Stimulated activated CD4-positive, alpha-beta T cell treated with anti-CD3 and anti-CD28 coated beads, Interleukin-4, amount 100 ng/mL, for 4 hours (primary cell): ENCODE measurements at places on chromosomes 1 and 21.

- no peak for DNase-seq
Measured at GRCh38 chr1:186595969-186596368, 84.3 kb downstream of the PTGS2 start.

DNA sequence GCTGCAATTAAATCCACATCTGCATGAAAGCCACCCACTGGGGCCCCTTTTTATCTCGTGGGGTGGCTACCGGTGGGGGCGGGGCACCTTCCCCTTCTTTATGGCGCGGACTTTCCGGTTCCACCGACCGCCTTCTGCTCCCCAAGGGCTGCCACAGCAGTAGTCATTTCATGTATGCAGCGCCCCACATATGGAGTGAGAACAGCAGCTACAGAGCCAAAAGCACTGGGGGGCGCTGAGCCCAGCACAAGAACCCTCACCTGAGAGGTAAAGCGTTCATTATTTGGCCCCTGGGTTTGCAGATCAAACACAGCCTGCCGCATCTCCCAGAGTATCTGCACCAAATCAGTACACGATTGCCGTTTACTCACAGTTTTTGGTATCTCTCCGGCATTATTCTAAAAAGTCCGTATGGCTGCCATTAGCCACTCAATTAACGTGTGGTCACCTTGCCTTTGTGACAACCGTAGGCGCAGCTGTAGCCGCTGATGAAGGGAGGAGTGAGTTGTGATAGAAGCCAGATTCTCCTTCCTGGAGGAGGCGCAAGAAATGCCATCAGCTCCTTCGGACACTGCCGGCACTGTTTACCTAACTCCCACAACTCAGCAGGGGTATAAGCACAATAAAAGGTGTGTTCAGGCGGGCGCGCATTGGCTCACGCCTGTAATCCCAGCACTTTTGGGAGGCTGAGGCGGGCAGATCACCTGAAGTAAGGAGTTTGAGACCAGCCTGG lies 30.4 kb upstream of the CR2 start:
- DNase-seq, result no peak

DNA sequence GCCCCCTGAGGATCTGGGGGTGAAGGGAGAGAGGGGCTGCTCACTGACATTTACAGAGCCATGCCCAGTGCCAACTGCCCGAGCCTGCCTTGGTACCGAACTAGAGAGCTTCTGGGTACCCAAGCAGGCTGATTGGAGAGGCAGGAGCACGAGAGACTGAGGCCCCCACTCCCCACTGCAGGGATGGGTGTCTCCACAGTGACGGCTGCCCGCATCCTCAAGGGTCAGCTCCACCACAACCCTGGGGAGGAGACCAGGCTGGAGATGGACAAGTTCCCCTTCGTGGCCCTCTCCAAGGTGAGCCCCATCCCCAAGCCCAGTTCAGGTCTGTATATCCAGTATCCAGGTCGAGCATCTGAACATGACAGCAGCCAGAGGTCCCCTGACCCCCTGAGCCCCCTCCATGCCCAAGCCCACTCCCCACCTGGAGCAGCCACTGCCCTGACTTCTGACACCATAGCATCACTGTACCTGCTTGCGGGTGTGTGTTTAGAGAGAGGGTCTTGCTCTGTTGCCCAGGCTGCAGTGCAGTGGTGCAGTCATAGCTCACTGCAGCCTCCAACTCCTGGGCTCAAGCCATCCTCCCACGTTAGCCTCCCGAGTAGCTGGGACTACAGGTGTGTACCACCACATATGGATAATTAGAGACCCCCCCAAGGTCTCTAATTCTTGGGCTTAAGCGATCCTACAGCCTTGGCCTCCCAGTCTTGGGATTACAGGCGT lies 51.9 kb downstream of the ALPL start:
- DNase-seq, result no peak

DNA sequence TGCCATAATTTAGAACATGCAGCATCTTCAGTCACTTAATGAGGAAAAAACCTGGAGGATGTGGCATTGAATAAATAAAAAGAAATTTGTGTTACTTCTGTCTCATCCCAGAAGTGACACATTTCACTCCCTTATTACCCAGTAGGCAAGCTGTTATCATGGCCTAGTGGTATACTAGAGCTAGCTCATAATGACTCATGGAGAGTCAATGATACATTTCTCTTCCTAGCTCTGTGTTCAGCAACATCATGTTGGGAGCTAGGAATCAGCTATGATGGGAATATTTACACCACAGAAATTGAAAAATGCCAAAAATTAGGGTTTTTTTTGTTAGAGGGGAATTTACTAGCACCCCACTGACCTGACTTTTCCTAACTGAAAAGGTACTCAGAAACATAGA lies 182.7 kb downstream of the HMCN1 start:
- DNase-seq, result no peak

DNA sequence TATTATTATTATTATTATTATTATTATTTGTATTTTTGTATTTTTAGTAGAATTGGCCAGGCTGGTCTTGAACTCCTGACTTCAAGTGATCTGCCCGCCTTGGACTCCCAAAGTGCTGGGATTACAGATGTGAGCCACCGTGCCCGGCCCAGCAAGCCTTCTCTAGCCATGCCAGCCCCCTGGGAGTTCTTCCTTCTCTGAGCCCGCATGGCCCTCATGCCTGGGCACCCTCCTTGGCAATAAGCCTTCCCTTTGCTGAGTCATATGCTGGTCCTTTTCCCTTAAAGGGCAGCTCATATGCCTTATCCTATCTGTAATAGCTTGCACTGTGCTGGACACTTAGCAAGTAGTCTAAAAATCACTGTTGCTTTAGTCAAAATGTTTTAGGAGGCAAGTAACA lies 8.5 kb upstream of the NBL1 start:
- DNase-seq, result no peak

DNA sequence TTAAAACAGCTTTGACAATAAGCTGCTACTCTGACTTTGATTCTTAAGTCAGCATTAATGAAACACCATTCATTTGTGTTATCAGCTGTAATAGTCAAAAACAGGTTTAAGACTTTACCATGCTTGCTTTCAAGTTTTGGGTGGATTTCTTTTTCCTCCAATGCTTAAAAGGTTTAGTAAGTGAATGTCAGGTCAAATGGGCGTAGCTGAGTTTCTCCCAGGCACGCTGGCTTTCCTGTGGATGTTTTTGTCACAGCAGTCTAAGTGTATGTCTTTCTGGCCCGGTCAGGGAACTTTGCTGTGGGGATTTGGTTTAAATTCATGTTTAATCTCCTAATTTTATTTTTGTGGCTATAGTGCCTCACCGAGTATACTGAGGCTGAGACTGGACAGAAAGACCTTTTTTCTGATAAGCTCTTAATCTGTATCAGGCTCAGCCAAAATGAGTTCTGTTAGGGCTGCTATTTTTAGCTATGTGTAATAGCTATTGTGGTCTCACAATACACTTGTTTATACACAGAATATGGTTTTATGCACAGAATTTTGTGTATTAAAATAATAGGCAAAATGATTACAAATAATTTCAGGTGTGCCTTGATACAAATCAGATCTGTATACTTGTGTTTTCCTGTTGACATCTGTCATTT lies 292.8 kb downstream of the DISC1 start:
- no peak for DNase-seq

DNA sequence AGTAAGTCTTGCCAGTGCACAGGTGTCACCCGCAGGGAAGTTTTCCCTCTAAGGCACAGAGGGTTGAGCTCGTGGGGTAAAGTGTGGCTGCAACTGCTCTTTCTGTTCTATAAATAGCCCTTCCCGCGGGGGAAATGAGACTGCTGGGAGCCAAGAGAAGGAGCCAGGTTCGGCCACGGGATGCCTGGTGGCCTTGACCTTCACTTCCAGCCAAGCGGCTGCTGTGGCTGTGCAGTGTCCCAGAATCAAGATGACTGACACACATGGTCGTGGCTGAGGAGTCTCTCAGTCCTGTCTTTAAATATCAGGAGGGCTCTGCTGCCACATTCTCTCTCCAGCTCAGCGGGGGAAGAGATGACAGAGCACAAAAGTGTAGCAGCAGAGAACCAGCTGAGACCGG lies 154.1 kb upstream of the VAMP3 start:
- no peak for DNase-seq

GRCh38 chr1:109307274-109308021 lies 637 bp upstream of the MYBPHL start:
- no peak for DNase-seq

- no peak for DNase-seq
Measured at GRCh38 chr1:64248065-64248464, 44.6 kb downstream of the UBE2U start.

DNA sequence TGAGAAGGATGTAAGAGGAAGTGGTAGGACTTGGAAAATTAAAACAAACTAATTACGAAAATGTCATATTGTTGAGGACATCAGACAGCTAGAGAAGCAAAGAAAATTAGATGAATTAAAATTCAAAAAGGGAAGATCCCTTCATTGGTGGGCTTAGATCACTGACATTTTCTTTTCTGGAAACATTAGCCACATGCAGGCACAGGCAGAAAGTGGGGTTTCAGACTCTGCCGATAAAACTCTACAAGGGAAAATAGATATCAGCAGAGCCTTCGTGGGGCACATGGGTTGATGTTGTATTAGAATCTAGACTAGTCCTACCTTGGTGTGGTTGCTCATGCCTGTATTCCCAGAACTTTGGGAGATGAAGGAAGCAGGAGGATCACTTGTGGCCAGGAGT lies 12.4 kb upstream of the RGS1 start:
- no peak for DNase-seq

DNA sequence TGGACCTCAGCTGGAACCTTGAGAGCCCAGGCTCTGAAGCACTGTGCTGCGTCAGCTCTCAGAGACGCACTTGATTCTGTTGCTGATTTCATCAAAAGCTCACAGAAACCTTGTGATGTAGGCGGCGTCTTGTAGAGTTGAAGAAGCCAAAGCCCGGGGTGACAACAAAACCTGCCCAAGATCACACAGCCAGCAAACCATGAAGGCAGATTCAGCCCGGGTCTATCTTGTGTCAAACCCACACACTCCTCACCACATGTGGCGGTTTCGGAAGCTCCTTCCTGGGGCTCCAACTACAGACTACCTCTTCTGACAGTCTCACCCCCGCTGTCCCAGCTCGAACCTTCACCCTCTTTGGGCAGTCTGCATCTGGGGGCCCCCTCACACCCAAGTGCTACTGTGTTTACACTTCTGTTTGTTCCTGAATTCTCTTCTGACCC lies 50.4 kb downstream of the TENT5C start:
- peak; percentile 49 for DNase-seq

DNA sequence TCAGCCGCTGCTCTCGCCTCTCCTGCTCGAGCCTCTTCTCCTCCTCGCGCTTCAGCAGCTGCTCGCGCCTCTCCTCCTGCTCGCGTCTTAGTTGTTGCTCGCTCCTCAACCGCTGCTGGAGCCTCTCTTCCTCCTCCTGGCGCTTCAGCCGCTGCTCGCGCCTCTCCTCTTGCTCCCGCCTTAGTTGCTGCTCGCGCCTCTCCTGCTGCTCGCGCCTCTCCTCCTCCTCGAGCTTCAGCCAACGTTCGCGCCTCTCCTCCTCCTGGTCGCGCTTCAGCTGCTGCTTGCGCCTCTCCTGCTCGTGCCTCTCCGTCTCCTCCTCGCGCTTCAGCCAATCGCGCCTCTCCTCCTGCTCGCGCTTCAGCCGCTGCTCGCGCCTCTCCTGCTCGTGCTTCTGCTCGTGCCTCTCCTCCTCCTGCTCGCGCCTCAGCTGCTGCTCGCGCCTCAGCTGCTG lies 3.7 kb downstream of the TCHH start:
- DNase-seq, result no peak

GRCh38 chr1:81682490-81682889 lies 118.2 kb upstream of the ADGRL2 start:
- no peak for DNase-seq

GRCh38 chr1:60848583-60849188 lies 233.7 kb upstream of the NFIA start:
- DNase-seq, result no peak
